Naive thymus-derived CD8-positive, alpha-beta T cell (primary cell): ENCODE measurements at places on chromosomes 13 and 19. TPM values are rescaled to one million over a fixed set of nuclear protein-coding genes. Genes with fewer than 3 reads are reported as not detected.

Gene LSM4
- polyA plus RNA-seq, result 162 TPM

Gene ADGRE2
- polyA plus RNA-seq, result not detected

Gene LGALS14
- polyA plus RNA-seq, result not detected

Gene TGDS
- polyA plus RNA-seq, result 14.4 TPM

Gene ZNF560
- not detected for polyA plus RNA-seq

Gene IRGQ
- 1.1 TPM for polyA plus RNA-seq

Gene NLRP5
- polyA plus RNA-seq, result not detected

Gene ATP4A
- not detected for polyA plus RNA-seq

Gene KLF2
- 166 TPM for polyA plus RNA-seq

Gene ZSCAN5B
- not detected for polyA plus RNA-seq

Gene CDX2
- not detected for polyA plus RNA-seq

Gene ITPKC
- 5.7 TPM for polyA plus RNA-seq

Gene ZNF506
- polyA plus RNA-seq, result 29.6 TPM

Gene ATCAY
- polyA plus RNA-seq, result not detected

Gene PLK5
- polyA plus RNA-seq, result not detected

Gene CUL4A
- polyA plus RNA-seq, result 36.1 TPM

Gene CARM1
- 0.30 TPM for polyA plus RNA-seq

Gene GARIN5A
- 1.7 TPM for polyA plus RNA-seq

Gene ZNF98
- not detected for polyA plus RNA-seq

Gene CAMSAP3
- polyA plus RNA-seq, result not detected

Gene PRRG2
- 0.34 TPM for polyA plus RNA-seq

Gene SYCN
- not detected for polyA plus RNA-seq

Gene DIAPH3
- 0.05 TPM for polyA plus RNA-seq

Gene TINCR
- not detected for polyA plus RNA-seq

Gene CCNA1
- not detected for polyA plus RNA-seq

Gene ZNF17
- 2.9 TPM for polyA plus RNA-seq

Gene OR7D2
- not detected for polyA plus RNA-seq

Gene NAT14
- polyA plus RNA-seq, result 4.1 TPM

Gene OR10H1
- not detected for polyA plus RNA-seq

Gene RPS28
- polyA plus RNA-seq, result 3,764 TPM

Gene C1QTNF9
- not detected for polyA plus RNA-seq

Gene CYP4F8
- not detected for polyA plus RNA-seq

Gene HOMER3
- polyA plus RNA-seq, result not detected

Gene IGLON5
- polyA plus RNA-seq, result not detected

Gene CD33
- polyA plus RNA-seq, result not detected

Gene ZNF415
- 3.7 TPM for polyA plus RNA-seq

Gene C1QTNF9B
- polyA plus RNA-seq, result not detected

Gene PRODH2
- polyA plus RNA-seq, result not detected

Gene CD209
- not detected for polyA plus RNA-seq

Gene APOC4
- not detected for polyA plus RNA-seq

Gene TNNI3
- polyA plus RNA-seq, result not detected

Gene AMH
- polyA plus RNA-seq, result not detected

Gene NKG7
- 41.7 TPM for polyA plus RNA-seq

Gene ZNF177
- polyA plus RNA-seq, result 0.73 TPM

Gene XAB2
- 17.6 TPM for polyA plus RNA-seq

Gene CERS1
- polyA plus RNA-seq, result not detected

Gene LGALS4
- polyA plus RNA-seq, result 0.27 TPM

Gene NDUFA7
- polyA plus RNA-seq, result 136 TPM

Gene CD177
- not detected for polyA plus RNA-seq

Gene FAM216B
- not detected for polyA plus RNA-seq

Gene COX6B2
- not detected for polyA plus RNA-seq

Gene CEACAM16
- not detected for polyA plus RNA-seq

Gene RASL11A
- 0.20 TPM for polyA plus RNA-seq

Gene C13orf42
- polyA plus RNA-seq, result not detected

Gene NCCRP1
- not detected for polyA plus RNA-seq

Gene PPAN
- 15.7 TPM for polyA plus RNA-seq

Gene GJB2
- polyA plus RNA-seq, result not detected

Gene SIGLEC14
- polyA plus RNA-seq, result not detected
